ENCODE measurements at places on chromosomes 5 and 9. TPM values are rescaled to one million over a fixed set of nuclear protein-coding genes. Genes with fewer than 3 reads are reported as not detected.

- no peak for DNase-seq
- H3K27me3 ChIP-seq = no peaks in the 10 kb centered on the region
- H3K27ac ChIP-seq = no peak overlapping the region
- H3K4me3 ChIP-seq = no peak overlapping the region
- H3K36me3 ChIP-seq = no peaks in the 10 kb centered on the region
Measured at GRCh38 chr5:104754311-104754995, 1191.9 kb upstream of the NUDT12 start.

DNA sequence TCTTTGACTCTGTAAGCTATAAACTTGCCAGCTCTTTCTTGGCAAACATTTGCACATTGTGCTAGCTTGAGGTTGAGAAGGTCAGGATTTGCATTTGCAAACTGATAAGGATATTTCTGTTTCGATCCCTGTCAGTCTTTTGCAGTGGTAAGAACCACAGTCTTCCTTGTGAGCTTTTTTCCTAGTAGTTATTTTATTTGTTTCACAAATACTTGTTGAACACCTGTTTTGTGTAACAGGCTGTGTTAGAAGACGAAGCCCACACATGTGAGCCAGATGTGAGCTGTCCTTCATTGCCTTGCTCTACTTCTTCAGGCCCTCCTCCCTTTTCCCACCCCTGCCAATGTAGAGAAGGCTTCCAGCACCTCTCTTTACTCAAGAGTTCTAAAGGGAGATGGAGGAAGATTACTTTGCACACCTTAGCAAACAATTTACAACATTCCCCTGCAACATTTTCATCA lies 327.0 kb upstream of the KLF4 start:
- no peak for DNase-seq
- H3K4me3 ChIP-seq = no peak overlapping the region
- H3K27ac ChIP-seq = no peak overlapping the region
- no peaks in the 10 kb centered on the region for H3K27me3 ChIP-seq
- H3K4me1 ChIP-seq = peaks cover 11% of the 10 kb centered on the region

- DNase-seq = no peak
- no peaks in the 10 kb centered on the region for H3K4me1 ChIP-seq
- no peak overlapping the region for H3K4me3 ChIP-seq
- no peak overlapping the region for H3K27ac ChIP-seq
- H3K27me3 ChIP-seq = peaks cover 11% of the 10 kb centered on the region
- H3K36me3 ChIP-seq = no peaks in the 10 kb centered on the region
Measured at GRCh38 chr5:174320051-174320450, 274.5 kb downstream of the NSG2 start.

Gene SIT1
- total RNA-seq = not detected

Gene ZNF622
- 22.8 TPM for total RNA-seq

DNA sequence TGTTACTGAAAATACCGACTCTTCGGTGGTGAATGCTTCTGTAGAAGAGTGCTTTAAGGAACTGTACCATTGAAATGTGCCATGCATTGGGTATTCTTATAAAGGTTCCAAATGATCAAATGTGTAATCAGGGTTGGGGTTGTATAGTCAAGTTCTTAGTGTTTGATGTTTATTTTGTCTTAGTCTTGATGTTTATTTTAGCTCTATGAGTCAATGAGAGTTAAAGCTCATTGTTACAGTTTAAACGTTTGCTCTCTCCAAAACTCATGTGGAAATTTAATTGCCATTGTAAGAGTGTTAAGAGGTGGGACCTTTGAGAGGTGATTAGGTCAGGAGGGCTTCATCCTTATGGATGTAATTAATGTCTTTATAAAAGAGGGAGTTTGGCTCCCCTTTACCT lies 153.0 kb downstream of the FER start:
- H3K4me3 ChIP-seq = no peak overlapping the region
- H3K27me3 ChIP-seq = no peaks in the 10 kb centered on the region
- H3K4me1 ChIP-seq = no peaks in the 10 kb centered on the region
- no peaks in the 10 kb centered on the region for H3K36me3 ChIP-seq
- no peak overlapping the region for H3K27ac ChIP-seq

Gene TICAM2
- 2.8 TPM for total RNA-seq

GRCh38 chr5:16855485-16855884 lies 80.6 kb downstream of the MYO10 start:
- H3K27ac ChIP-seq = no peak overlapping the region
- H3K36me3 ChIP-seq = no peaks in the 10 kb centered on the region
- H3K4me1 ChIP-seq = peaks cover 12% of the 10 kb centered on the region
- H3K27me3 ChIP-seq = no peaks in the 10 kb centered on the region

GRCh38 chr9:69174616-69175463 lies 763 bp downstream of the TJP2 start:
- H3K4me3 ChIP-seq = peak overlapping the region; percentile 57
- no peaks in the 10 kb centered on the region for H3K27me3 ChIP-seq
- H3K4me1 ChIP-seq = peaks cover 18% of the 10 kb centered on the region
- H3K36me3 ChIP-seq = no peaks in the 10 kb centered on the region
- H3K27ac ChIP-seq = peak overlapping the region; percentile 82

GRCh38 chr5:143197260-143197656 lies 206.2 kb downstream of the NR3C1 start:
- H3K36me3 ChIP-seq = no peaks in the 10 kb centered on the region
- H3K27ac ChIP-seq = no peak overlapping the region
- no peak overlapping the region for H3K4me3 ChIP-seq
- H3K27me3 ChIP-seq = no peaks in the 10 kb centered on the region

DNA sequence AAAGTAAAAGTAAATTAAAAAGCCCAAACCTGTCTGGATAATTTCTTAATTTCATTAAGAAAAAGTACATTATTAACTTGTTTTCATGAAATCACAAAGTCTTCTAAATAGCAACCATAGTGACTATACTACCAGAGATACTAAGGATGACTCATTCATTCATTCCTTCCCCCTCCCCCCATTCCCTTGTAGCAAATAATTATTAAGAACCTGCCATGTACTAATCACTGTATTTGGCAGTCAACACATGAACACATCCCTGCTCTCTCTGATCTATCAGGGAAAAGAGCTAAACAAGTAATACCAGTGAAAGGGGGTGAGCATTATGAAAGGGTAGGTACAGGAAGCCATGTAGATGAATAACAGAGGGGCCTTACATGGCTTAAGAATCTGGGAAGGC lies 203.9 kb downstream of the CWC27 start:
- no peak for DNase-seq
- H3K4me1 ChIP-seq = no peaks in the 10 kb centered on the region
- peaks cover 45% of the 10 kb centered on the region for H3K36me3 ChIP-seq
- H3K27ac ChIP-seq = no peak overlapping the region
- no peaks in the 10 kb centered on the region for H3K27me3 ChIP-seq
- no peak overlapping the region for H3K4me3 ChIP-seq

GRCh38 chr9:124629600-124629999 lies 122.4 kb upstream of the NR5A1 start:
- H3K4me1 ChIP-seq = no peaks in the 10 kb centered on the region
- no peaks in the 10 kb centered on the region for H3K27me3 ChIP-seq

DNA sequence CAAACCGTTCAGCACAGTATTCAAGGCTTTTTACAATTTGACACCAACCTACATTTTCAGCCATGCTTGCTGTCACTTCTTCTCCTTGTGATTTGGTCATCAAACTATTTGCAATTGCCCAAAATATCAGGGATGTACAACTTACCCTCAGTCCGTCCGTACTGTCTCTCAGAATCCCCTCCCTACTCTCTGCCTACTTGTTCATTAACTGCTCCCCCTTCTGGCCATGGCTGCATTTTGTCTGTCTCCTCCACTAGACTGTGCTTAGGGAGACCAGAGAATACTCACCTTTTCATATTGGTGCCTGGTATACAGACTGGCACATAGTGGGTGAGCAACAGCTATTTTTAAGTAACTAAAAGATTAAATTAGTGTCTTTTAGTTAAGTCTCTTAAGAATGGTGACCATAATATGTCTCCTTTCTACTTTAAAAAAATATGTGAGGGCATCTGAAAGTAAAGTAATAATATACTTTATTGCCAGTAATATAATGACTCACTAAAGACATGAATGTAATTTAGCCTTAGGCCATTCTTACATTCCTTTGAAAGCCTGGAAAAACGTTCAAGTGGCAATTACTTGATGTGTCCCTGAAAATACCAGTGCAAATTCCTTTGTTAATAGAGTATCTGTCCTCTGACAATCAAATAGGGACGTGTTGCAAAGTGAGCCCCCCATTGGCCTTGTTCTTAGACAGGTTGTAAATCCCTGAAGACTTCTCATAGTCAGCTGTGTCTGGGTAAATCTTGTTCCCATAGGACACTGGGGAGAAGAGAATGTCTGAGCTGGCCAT lies 27.8 kb downstream of the PRLR start:
- H3K4me3 ChIP-seq = no peak overlapping the region
- no peaks in the 10 kb centered on the region for H3K36me3 ChIP-seq
- no peak overlapping the region for H3K27ac ChIP-seq
- peak; percentile 70 for DNase-seq
- H3K27me3 ChIP-seq = no peaks in the 10 kb centered on the region

All from tibial nerve (tissue), 4 donors.